ENCODE measurements at places on chromosomes 2 and 18. TPM values are rescaled to one million over a fixed set of nuclear protein-coding genes. Genes with fewer than 3 reads are reported as not detected.

The KIF1A gene
- 6.4 TPM for polyA plus RNA-seq

The ST8SIA5 gene
- 4.1 TPM for polyA plus RNA-seq

DNA sequence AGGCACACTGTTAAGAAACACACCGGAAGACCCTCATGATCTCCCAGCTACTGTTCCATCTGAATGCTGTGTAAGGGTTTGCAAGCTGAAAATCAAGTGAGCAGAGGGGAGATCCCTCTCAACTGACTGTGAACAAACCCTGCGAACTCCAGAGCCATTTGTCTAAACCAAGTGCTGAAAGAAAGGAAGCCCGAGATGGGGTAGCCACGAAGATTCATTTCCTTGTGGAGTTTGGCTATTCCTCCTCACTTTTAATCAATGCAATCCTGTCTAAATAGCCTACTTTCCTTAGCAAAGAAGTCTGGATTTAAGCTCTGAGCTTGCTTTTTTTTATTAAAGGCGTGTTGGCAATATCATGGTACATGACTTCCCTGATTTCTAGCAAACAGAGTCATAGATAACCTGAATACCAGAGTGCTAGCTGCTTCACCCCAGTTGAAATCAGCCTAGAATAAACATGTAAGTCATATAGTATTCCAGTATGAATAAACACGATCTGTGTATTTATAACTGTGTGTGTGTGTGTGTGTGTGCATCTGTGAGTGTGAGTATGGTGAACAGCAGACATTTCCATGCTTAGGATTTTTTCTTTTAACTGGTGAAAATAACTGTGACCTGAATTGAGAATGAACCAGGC lies 365.2 kb downstream of the ZNF521 start:
- DNase-seq = peak; percentile 65

DNA sequence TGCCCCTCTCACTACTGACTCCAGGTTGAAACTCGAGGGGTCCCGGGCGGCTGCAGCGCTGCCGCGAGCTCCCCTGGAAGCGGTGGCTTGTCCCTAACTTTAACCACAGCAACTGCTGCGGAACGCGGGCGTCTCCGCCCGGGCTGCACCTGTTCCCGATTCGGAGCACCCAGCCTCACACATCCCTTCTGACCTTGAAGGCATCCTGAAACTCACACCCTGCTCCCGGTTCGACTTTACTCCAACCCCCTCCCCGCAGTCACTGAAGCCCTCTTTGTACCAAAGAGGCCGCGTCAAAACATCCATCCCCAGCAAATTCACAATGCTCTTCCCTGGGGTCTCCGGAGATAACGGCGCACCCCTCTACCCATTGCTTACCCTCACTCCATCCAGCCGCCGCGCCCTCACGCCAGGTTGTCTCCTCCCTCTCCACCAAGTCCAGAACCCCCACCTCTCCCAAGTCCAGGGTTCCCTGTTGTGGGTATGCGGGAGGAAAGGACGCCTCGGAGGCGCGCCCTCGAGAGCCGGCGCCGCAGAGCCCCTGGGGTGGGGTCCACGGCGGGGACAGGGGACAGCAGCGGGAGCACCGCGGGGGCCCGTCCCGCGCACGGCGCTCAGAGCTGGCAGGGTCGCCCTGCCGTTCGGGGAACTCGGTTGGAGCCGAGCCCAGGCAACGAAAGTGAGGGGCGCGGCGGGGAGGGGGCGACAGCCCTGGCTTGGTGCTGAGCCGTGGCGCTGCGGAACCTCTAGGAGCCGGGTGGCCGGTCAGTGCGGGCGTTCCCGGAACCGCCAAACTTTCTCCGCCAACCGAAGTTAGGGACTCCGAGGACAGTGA lies 934 bp downstream of the MYO5B start:
- no peak for DNase-seq

- DNase-seq = no peak
These were observed 603.8 kb downstream of the PLCL1 start for GRCh38 chr2:198408171-198408570.
